Heart right ventricle (tissue), 16 donors: ENCODE measurements at places on chromosomes 1 and 21. TPM values are rescaled to one million over a fixed set of nuclear protein-coding genes. Genes with fewer than 3 reads are reported as not detected.
A peak's percentile ranks its signal among the peaks of the same experiment; 100 is the strongest.

DNA sequence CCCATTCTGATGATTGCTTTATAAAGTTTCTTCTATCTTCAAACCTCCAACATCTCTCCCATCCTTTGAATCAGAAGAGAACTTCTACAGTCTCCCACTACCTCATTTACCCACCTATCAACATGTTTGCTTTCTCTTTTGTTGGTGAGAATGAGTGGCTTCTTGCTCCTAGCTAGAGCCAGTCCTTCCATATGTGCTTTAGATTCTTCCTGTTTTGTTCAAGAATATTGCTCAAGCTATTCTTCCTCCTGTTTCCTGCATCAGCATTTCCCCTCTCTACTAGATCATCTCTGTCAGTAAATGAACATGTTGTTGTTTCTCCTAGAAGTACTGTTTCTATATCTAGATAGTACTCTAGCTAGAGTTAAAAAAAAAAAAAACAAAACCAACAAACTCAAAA is 6.3 kb downstream of the ATF6 start:
- H3K36me3 ChIP-seq, result no peaks in the 10 kb centered on the region
- no peaks in the 10 kb centered on the region for H3K27me3 ChIP-seq
- H3K4me3 ChIP-seq, result no peak overlapping the region
- no peak for DNase-seq
- H3K4me1 ChIP-seq, result no peaks in the 10 kb centered on the region

DNA sequence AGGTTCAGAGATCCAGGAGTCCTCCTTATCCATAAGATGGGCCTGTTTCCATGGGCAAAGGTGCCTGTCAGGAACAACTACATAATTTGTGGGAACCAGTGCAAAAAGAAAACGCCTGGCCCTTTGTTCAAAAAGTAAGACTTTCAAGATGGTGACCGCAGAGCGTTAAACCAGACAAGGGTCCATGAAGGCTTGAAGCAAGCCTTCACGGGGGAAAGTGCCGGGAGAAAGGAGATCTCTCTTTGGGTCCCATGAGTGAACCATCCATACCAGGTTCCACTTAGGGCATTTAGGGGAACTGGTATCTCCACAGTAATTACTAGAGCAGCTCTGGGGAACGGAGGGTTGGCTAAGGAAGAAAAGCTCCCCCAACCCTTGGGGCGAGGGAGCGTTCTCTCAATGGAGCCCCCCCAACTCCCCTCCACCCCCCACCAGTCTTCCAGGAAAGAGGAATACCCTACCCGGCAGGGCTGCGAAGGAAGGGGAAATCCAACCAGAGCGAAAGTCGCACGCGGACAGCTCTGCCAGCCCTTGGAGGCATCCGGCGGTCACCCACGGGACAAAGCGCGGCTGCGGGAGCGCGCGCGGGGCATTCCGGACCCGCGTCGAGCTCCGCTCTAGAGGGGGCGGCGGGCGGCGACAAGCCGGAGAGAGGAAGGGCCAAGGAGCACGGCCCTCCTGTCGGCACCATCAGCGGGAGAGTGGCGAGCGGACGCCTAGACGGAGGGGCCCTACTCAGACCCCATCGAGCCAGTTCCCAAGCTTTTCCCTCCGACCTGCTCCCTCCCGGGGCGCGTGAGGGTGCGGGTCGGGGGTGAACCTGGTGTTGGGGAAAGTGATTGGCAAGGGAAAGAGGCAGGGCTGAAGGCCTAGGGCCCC is 687 bp upstream of the RASSF5 start:
- no peak for DNase-seq
- H3K27ac ChIP-seq, result peak overlapping the region; percentile 69
- H3K4me3 ChIP-seq, result peak overlapping the region; percentile 69
- H3K27me3 ChIP-seq, result peaks cover 12% of the 10 kb centered on the region
- H3K4me1 ChIP-seq, result no peaks in the 10 kb centered on the region

GRCh38 chr1:162161916-162162550 is 92.5 kb downstream of the NOS1AP start:
- no peaks in the 10 kb centered on the region for H3K27me3 ChIP-seq
- H3K4me3 ChIP-seq, result no peak overlapping the region
- DNase-seq, result no peak
- no peaks in the 10 kb centered on the region for H3K36me3 ChIP-seq

GRCh38 chr1:230066031-230066430 is 1.0 kb upstream of the GALNT2 start:
- H3K4me3 ChIP-seq, result peak overlapping the region; percentile 97
- DNase-seq, result no peak
- H3K4me1 ChIP-seq, result peaks cover 11% of the 10 kb centered on the region
- H3K36me3 ChIP-seq, result no peaks in the 10 kb centered on the region
- H3K27me3 ChIP-seq, result no peaks in the 10 kb centered on the region
- peak overlapping the region; percentile 91 for H3K27ac ChIP-seq

- H3K36me3 ChIP-seq, result no peaks in the 10 kb centered on the region
- no peak overlapping the region for H3K27ac ChIP-seq
- no peaks in the 10 kb centered on the region for H3K4me1 ChIP-seq
- H3K4me3 ChIP-seq, result no peak overlapping the region
- H3K27me3 ChIP-seq, result no peaks in the 10 kb centered on the region
Measured at GRCh38 chr1:76546354-76546933, 320.8 kb upstream of the ST6GALNAC5 start.

GRCh38 chr21:44904141-44904923 is 16.4 kb downstream of the ITGB2 start:
- H3K4me3 ChIP-seq, result no peak overlapping the region
- DNase-seq, result no peak
- peaks cover 19% of the 10 kb centered on the region for H3K27me3 ChIP-seq
- no peaks in the 10 kb centered on the region for H3K4me1 ChIP-seq
- H3K36me3 ChIP-seq, result no peaks in the 10 kb centered on the region
- no peak overlapping the region for H3K27ac ChIP-seq

GRCh38 chr1:181079382-181079781 is 9.1 kb upstream of the IER5 start:
- no peak overlapping the region for H3K4me3 ChIP-seq
- H3K27ac ChIP-seq, result no peak overlapping the region
- peaks cover 11% of the 10 kb centered on the region for H3K4me1 ChIP-seq

GRCh38 chr1:244150071-244150470 is 99.0 kb downstream of the ZBTB18 start:
- no peaks in the 10 kb centered on the region for H3K27me3 ChIP-seq
- H3K36me3 ChIP-seq, result no peaks in the 10 kb centered on the region
- no peak for DNase-seq
- no peak overlapping the region for H3K27ac ChIP-seq
- no peak overlapping the region for H3K4me3 ChIP-seq

DNA sequence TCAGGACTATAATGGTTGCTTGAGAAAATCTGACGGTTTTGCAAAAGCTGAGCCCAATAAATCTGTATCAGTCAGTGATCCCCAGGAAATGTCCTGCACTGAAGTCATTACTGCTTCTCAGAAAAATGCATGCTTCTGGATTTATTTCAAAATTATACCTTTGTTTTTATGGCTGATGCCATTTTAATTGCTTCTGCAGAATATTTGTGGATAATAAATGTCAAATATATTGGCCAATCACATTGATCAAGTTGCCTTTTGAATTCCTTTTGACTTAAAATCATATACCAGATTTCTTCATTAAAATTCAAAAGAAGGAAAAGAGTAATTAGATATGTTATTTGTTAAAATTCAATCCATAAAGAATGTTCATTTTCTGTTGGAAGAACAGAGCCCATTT is 842.9 kb upstream of the ADGRL4 start:
- H3K4me3 ChIP-seq, result no peak overlapping the region
- no peaks in the 10 kb centered on the region for H3K36me3 ChIP-seq
- H3K4me1 ChIP-seq, result no peaks in the 10 kb centered on the region
- H3K27ac ChIP-seq, result no peak overlapping the region
- H3K27me3 ChIP-seq, result no peaks in the 10 kb centered on the region
- DNase-seq, result no peak

DNA sequence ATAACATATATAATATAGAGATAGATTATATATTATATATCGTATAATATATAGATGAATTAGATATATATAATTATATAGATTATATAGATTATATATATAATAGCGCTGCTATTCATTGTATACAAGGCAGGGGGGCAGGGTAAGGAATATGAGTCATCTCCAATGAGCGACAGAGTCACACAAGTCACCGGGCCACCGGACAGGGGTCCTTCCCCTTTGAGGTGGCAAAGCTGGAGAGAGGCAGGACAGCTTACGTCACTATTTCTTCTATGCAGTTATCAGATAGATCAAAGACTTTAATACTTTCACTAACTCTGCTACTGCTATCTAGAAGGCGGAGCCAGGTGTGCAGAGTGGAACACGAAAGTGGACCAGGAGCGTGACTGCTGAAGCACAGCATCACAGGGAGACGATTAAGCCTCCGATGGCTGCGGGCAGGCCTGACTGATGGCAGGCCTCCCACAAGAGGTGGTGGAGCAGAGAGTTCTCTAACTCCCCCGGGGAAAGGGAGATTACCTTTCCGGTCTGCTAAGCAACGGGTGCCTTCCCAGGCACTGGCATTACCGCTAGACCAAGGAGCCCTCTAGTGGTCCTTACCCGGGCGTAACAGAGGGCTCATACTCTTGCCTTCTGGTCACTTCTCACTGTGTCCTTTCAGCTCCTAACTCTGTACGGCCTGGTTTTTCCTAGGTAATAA is 2154.7 kb downstream of the MRPL39 start:
- DNase-seq, result no peak
- H3K4me1 ChIP-seq, result no peaks in the 10 kb centered on the region
- no peaks in the 10 kb centered on the region for H3K36me3 ChIP-seq
- no peak overlapping the region for H3K4me3 ChIP-seq

DNA sequence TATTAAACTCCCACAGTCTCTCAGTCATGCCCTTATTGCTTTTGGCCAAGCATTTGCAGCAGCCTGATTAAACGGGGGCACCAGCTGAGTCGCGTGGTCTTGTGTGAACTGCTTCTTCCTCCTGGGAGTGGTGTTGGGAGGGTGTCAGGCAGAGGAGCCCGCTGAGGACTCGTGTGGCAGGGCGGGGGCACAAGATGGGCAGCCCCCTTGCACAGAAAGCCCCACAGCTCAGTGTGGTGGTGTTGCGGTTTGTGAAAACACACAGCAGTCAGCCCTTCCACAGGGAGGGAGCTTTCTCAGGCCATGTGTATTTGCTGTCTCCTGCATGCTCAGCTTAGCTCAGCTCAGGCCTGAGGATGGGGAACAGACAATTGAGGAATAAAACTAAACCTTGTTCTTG is 22.4 kb downstream of the PEX14 start:
- no peaks in the 10 kb centered on the region for H3K36me3 ChIP-seq
- no peak overlapping the region for H3K27ac ChIP-seq
- DNase-seq, result no peak
- H3K4me1 ChIP-seq, result peaks cover 36% of the 10 kb centered on the region
- H3K4me3 ChIP-seq, result no peak overlapping the region

DNA sequence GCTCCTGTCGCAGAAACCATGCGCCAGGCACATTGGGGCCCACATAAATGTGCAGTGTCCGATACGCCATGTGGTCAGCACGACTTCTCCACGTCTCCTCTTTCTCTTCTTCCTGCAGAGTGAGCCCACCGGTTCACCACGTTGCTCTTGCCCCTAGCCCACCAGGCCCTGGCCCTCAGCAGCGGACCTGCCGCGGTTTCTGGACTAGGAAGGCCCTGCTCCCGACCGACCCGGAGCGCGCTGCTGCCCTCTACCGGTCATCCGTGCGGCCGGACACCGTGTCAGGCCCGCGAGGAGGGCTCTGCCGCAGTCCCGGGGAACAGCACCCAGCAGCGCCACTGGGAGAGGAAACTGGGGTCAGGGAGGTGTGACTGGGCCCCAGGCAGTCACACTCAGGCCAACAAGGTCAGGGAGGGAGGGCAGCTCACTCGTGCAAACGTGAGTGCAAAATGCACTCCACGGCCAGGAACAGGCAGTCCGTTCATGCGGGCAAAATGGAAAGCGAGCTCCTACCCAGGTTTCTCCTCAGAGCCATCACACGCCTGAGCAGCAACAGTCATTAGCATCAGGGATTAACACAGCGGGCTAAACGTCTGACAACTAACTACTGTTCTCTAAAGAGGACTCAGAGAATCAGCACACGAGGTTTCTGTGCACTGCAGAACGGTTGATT is 13.7 kb downstream of the TLR5 start:
- H3K36me3 ChIP-seq, result no peaks in the 10 kb centered on the region
- H3K4me3 ChIP-seq, result peak overlapping the region; percentile 22
- peaks cover under 1% of the 10 kb centered on the region for H3K27me3 ChIP-seq
- DNase-seq, result peak; percentile 75
- H3K4me1 ChIP-seq, result peaks cover 2% of the 10 kb centered on the region
- no peak overlapping the region for H3K27ac ChIP-seq

GRCh38 chr1:163205513-163205912 is 2.8 kb upstream of the RGS5 start:
- DNase-seq, result no peak
- H3K27me3 ChIP-seq, result no peaks in the 10 kb centered on the region
- H3K4me3 ChIP-seq, result no peak overlapping the region
- H3K4me1 ChIP-seq, result no peaks in the 10 kb centered on the region
- H3K27ac ChIP-seq, result no peak overlapping the region

GRCh38 chr21:30717105-30717504 is 1.5 kb downstream of the KRTAP21-3 start:
- no peak overlapping the region for H3K27ac ChIP-seq
- H3K27me3 ChIP-seq, result no peaks in the 10 kb centered on the region
- H3K4me3 ChIP-seq, result no peak overlapping the region
- DNase-seq, result no peak

- peaks cover 43% of the 10 kb centered on the region for H3K4me1 ChIP-seq
- no peak overlapping the region for H3K4me3 ChIP-seq
- DNase-seq, result no peak
Measured at GRCh38 chr1:77413541-77414335, 131.9 kb downstream of the AK5 start.

- no peaks in the 10 kb centered on the region for H3K27me3 ChIP-seq
- no peaks in the 10 kb centered on the region for H3K36me3 ChIP-seq
- no peak for DNase-seq
- no peak overlapping the region for H3K4me3 ChIP-seq
Measured at GRCh38 chr21:26405071-26405470, 168.0 kb downstream of the CYYR1 start.

DNA sequence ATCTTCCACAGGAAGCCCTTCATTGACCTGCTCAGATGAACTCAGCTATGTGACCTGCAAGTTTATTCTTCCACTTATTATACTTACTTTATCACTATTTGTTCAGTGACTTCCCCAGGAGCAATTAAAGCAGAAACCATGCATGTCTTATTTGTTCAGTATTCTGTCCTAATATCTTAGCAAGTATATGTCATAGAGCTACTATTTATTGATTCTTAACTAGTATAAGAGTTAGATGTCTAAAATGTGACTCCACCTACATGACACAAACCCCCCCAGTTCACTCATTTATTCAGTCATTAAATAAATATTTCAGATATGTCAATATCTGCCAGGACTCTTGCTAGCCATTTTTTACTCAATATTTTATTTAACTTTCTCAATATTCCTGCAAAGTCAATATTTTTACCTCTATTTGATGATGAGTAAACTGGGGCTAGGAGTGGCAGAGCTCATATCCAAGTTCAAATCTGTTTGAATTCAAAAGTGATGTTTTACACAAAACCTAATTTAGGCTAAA is 469.0 kb upstream of the USP24 start:
- no peak overlapping the region for H3K4me3 ChIP-seq
- no peak for DNase-seq
- no peaks in the 10 kb centered on the region for H3K27me3 ChIP-seq
- H3K36me3 ChIP-seq, result no peaks in the 10 kb centered on the region
- H3K27ac ChIP-seq, result no peak overlapping the region
- H3K4me1 ChIP-seq, result no peaks in the 10 kb centered on the region

- H3K27ac ChIP-seq, result no peak overlapping the region
- H3K4me3 ChIP-seq, result no peak overlapping the region
- H3K36me3 ChIP-seq, result no peaks in the 10 kb centered on the region
Measured at GRCh38 chr1:192378276-192378675, 61.5 kb downstream of the RGS21 start.

DCDC2B gene
- not detected for total RNA-seq

MPL gene
- 0.89 TPM for total RNA-seq

CELA3A gene
- 3.6 TPM for total RNA-seq

METTL18 gene
- 6.6 TPM for total RNA-seq

AKNAD1 gene
- total RNA-seq, result not detected

ADORA1 gene
- 11.9 TPM for total RNA-seq

SPEN gene
- 25.5 TPM for total RNA-seq

RCSD1 gene
- 38.9 TPM for total RNA-seq

OVAAL gene
- 2.3 TPM for total RNA-seq
